Psoas muscle (tissue), 8 donors: ENCODE measurements at places on chromosomes 2 and 18. TPM values are rescaled to one million over a fixed set of nuclear protein-coding genes. Genes with fewer than 3 reads are reported as not detected.

- peak overlapping the region; percentile 72 for H3K27ac ChIP-seq
- H3K4me1 ChIP-seq, result no peaks in the 10 kb centered on the region
- peak overlapping the region; percentile 59 for H3K4me3 ChIP-seq
Measured at GRCh38 chr2:223055836-223056235, 3.8 kb downstream of the KCNE4 start.

Gene VIT
- 3.6 TPM for total RNA-seq

- no peak for DNase-seq
- no peak overlapping the region for H3K27ac ChIP-seq
- H3K4me3 ChIP-seq, result no peak overlapping the region
- H3K27me3 ChIP-seq, result no peaks in the 10 kb centered on the region
Measured at GRCh38 chr2:46978723-46979122, 63.1 kb upstream of the MCFD2 start.

Gene PLCD4
- total RNA-seq, result 47.9 TPM

- H3K27me3 ChIP-seq, result no peaks in the 10 kb centered on the region
- no peak overlapping the region for H3K4me3 ChIP-seq
- no peaks in the 10 kb centered on the region for H3K4me1 ChIP-seq
- no peak overlapping the region for H3K27ac ChIP-seq
- H3K36me3 ChIP-seq, result no peaks in the 10 kb centered on the region
Measured at GRCh38 chr2:96970910-96971309, 15.5 kb downstream of the FAM178B start.

DNA sequence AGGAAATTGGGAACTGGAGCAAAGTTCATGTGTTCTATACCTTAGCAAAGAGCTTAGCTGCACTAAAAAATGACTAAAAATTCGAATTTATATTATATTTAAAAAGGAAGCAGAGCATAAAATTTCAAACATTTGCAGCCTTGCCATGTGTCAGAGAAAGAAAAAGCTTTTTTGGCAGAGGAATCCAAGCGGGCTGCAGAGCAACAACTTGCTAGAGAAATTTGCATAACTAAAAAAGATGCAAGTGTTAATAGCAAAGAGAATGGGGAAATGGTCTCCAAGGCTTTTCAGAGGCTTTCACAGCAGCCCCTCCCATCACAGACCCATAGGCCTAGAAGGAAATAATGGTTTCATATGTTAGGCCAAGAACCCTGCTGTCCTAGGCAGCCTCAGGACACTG is 1315.9 kb downstream of the DSC3 start:
- H3K4me1 ChIP-seq, result no peaks in the 10 kb centered on the region
- DNase-seq, result no peak
- no peak overlapping the region for H3K27ac ChIP-seq
- H3K4me3 ChIP-seq, result no peak overlapping the region
- H3K27me3 ChIP-seq, result no peaks in the 10 kb centered on the region
- H3K36me3 ChIP-seq, result no peaks in the 10 kb centered on the region

- H3K27ac ChIP-seq, result no peak overlapping the region
- H3K27me3 ChIP-seq, result no peaks in the 10 kb centered on the region
- H3K36me3 ChIP-seq, result no peaks in the 10 kb centered on the region
Measured at GRCh38 chr2:168035458-168035857, 211.9 kb downstream of the STK39 start.

DNA sequence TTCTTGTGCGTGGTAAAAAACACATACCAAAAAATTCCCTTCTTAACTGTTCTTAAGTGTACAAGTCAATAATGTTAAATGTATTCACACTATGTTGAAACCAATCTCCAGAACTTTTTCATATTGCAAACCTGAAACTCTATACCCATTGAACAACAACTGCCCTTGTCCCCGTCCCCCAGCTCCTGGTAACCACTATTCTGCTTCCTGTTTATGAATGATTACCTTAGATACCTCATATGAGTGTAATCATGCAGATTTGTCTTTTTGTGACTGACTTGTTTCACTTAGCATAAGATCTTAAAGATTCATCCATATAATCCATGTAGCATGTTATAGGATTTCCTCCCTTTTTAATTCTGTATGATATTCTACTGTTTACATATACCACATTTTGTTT is 59.9 kb downstream of the NAT8 start:
- DNase-seq, result no peak
- no peak overlapping the region for H3K4me3 ChIP-seq
- H3K4me1 ChIP-seq, result no peaks in the 10 kb centered on the region
- H3K27me3 ChIP-seq, result no peaks in the 10 kb centered on the region

GRCh38 chr18:60049172-60049571 is 149.4 kb downstream of the PMAIP1 start:
- no peaks in the 10 kb centered on the region for H3K36me3 ChIP-seq
- H3K4me3 ChIP-seq, result no peak overlapping the region
- DNase-seq, result no peak
- no peaks in the 10 kb centered on the region for H3K4me1 ChIP-seq
- H3K27me3 ChIP-seq, result no peaks in the 10 kb centered on the region
- no peak overlapping the region for H3K27ac ChIP-seq

Gene GAD1
- not detected for total RNA-seq

Gene IL36A
- not detected for total RNA-seq
